ENCODE measurements at places on chromosomes 4 and X. TPM values are rescaled to one million over a fixed set of nuclear protein-coding genes. Genes with fewer than 3 reads are reported as not detected.

Gene CENPVL1
- not detected for total RNA-seq

Gene GPRIN3
- 0.65 TPM for total RNA-seq

Gene GPR34
- total RNA-seq = not detected

Gene HNRNPH2
- 42.1 TPM for total RNA-seq

Gene ZIC3
- total RNA-seq = not detected

Gene L1CAM
- total RNA-seq = 0.56 TPM

Gene TMEM271
- not detected for total RNA-seq

Gene ERCC6L
- 1.4 TPM for total RNA-seq

All from epithelial cell of alveolus of lung (primary cell).